Substantia nigra (tissue), 51 donors: ENCODE measurements at places on chromosomes 2 and 18.

DNA sequence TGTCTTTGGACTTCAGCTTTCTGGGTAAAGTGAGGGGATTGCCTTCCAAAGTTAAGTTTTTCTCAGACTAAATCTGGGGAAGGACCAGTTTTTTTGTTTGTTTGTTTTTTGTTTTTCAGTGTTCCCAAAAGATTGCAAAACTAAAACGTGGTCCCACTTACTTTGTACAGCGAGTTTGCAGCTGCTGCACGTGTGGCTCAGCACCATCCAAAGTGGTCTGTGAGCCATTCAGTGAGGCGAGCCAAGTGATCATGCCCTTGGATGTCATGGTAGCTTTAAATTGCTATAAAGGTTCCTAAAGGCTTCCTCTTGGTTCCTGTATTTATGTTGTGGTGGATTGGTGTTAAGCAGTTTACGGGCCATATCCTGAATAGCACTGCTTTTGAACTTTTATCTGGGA is 23.0 kb downstream of the TET3 start:
- no peak for DNase-seq

- no peak for DNase-seq
Observed at GRCh38 chr2:110958346-110959119, 162.2 kb upstream of the BCL2L11 start.

DNA sequence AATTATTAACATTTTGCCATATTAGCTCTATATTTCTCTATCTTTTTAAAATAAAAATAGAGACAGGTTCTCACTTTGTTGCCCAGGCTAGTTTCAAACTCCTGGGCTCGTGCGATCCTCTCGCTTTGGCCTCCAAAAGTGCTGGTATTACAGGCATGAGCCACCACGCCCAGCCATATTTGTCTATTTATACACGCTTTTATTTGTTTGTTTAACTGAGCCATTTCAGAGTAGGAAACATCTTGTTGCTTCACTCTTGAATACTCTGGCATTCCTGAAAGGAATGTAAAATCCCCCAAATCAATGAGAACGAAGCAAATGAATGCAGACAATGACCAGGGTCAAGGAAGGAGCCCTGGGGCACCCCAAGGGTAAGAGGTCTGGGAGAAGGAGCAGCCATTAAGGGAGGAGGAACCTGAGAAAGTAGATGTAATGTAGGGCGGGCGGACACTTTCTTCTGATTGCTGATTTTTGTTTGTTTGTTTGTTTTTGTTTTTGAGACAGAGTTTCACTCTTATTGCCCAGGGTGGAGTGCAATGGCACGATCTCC is 31.7 kb upstream of the RAB1A start:
- no peak for DNase-seq

DNA sequence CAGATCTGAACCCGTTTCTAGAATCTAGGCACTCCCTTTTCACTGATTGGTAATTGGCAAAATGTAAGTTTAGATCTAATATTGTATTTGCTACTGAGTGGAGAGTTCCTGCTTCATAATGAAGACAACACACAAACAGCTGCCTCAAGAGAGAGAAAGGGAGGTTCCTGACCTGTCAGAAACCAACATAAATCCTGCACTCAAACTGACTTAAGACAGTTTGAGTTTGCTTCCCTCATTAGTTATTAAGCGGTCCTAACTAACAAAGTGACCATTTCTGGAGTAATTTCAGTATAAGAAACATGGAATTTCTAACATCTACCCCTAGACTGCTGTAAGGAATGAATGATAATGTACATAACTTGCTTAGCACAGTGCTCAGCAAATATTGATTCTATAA is 191.2 kb downstream of the METTL4 start:
- DNase-seq: no peak

DNA sequence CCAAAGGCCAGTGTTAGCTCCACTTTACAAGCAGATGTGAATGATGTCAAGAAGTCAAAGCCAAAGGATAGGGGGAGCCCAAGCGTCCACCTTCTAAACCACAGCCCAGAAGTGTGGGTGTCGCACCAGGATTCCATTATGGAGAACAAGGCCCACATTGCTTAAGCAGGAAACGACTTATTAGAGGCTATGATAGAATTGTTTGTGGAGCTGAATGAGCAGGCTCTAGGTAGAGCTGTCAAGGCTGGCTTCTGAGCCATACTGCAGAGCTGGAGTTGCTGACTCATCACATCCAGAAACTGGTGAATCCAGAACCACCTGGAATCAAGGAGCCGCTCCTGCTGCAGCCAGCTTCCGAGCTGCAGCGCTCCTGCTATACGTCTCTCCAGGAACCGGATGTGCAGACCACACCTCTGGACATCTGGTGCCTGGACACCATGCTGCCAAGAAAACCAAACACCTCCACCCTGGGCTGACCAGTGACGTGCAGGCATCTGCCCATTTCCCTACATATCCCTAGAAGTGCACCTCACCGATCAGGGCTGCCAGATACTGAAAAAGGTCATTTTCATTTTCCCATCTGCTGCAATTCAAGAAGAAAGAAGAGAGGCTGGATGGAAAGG is 6.2 kb upstream of the TWIST2 start:
- DNase-seq: no peak

DNA sequence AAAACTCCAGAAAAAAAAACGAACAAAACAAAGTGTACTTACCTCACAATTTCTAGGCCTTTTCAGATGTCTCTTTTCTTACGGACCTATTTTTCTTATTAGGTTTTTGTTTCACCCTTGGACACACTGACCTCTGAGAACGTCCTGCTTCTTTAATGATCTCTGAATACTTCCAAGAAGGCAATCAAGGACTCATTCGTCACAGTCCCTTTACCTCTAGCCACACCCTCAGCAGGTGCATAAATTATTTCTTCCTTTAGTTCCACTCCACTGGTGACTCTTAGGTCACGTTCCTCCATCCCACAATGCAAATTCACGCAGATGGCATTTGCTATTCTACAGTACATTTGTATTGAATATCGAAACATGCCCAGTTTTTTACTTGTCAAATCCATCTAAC is 21.9 kb downstream of the PELI1 start:
- DNase-seq: no peak

DNA sequence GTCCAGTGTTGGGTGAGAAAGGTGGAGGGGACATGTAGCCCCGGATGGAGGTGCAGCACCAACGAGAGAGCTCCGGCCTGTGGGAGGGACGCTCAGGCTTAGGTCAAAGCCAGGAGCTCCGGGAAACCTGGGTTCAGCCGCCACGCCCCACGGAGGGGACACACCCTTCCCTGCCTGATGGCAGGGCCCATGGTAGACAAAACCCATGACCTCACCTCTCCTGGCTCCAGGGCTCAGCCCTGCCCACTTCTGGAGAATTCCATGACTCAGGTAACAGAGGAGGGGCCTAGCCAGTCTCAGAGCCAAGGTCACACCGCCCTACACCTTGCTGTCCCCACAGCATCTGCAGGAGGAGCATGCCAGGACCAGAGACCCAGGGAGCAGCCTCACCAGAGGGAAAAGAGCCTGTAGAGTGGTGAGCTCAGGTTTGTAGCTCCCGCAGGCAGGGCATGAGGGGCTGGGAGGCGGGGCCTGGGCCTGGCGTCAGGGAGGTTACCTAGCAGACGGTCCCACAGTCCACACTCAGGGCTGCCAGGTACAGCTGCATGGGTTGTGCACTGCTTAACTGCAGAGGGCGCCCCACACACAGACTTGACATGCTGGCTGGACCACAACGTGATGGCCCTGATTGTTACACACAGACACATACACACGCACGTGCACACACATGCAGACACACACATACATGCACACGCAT is 70.8 kb upstream of the SMAD7 start:
- DNase-seq: peak; percentile 33
